ENCODE measurements at places on chromosomes 13 and 19.

DNA sequence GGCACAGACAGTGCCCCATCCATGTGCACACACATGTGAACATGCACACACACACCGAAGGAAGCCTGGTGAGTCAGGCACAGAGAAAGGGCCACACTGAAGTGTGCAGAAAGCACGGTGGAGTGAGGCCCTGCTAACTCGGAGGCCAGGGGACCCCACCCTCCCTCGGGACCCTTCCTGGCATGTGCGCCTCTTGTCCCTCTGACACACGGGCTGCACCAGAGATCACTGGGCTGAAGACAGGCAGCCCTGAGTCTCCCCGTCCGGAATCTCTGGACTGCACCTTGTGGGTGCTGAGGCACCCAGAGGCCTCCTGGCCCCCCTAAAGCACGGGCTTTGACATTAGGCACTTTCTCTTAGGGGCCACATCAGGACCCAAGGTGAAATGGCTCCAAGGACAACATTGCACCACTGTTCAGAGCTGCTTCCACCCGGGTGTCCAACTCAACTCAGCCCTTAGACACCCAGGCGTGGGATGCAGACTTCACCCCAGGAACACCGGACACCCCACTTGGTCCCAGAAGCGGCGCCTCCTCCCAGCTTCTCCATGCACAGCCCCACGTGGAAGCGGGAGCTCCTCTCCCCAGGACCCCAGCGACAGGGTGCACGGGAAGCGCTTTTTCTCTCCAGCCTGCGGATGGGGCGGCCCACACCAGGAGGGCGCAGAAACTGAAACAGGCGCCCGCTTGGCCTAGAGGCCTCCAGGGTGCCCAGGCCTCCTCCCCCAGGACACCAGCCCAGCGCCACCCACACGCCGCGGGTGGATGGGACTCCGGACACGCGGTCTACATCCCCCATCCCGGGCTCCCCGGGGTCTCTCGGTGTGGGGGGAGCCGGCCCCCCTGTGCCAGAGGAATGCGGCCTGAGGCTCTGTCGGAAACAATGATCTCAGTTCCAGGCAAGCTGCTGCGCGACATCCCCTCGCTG lies 90.2 kb downstream of the SPACA7 start:
- DNase-seq, result no peak

- DNase-seq, result no peak
These were observed 247.9 kb downstream of the DACH1 start for GRCh38 chr13:71619096-71619495.

DNA sequence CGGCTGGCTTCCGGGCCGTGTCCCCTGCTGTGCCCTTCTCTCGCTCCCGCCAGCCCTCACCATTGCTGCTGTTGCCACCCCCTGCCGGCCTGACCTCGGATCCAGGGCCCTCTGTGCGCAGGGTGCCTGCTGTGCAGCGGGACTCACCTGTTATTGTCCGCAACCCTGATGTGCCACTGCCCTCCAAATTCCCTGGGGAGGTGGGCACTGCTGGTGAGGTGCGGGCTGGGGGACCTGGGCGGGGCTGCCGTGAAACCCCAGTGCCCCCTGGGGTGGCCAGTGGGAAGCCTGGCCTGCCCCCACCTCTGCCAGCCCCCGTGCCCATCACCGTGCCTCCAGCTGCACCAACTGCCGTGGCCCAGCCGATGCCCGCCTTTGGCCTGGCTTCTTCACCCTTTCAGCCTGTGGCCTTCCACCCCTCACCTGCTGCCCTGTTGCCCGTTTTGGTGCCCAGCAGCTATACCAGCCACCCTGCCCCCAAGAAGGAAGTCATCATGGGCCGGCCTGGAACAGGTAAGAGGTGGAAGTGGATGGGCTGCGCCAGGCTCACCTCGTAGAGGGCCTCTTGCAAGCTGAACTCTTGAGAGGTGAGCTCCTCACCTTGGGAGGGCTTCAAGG lies 5.1 kb downstream of the CIC start:
- no peak for DNase-seq

DNA sequence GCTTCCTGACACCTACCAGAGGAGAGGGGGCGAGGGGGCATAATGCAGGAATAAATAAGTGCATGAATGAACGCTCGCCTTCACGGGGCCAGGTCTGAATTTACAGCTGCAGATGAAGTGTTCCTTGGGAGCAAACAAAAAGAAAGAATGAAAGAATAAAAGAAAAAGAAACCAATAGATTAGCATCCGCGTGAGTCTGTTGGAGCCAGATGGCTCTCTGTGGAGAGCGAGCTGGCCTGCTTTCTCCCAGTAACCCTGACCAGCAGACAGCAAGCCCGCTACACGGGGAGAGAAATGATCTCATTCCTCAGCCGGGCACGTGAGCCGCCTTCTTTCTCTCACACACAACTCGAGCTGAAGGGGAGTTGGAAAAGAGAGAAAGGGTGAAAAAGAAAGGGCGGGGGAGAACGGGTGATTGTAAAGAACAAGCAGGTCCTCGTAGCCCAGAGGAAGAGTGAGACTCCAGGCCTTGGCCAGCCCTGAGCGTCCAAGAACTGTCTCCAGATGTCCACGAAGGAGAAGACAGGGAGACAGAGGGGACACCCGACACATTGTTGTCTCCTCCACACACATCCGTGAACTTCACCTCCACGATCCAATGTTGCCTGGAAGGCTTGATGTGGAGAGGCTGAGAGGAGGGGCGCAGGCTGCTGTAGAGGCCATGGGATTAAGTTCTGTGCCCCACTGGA lies 81.4 kb downstream of the RNASEH2B start:
- DNase-seq, result no peak

GRCh38 chr19:38293281-38293680 lies 10.8 kb upstream of the C19orf33 start:
- DNase-seq, result no peak

DNA sequence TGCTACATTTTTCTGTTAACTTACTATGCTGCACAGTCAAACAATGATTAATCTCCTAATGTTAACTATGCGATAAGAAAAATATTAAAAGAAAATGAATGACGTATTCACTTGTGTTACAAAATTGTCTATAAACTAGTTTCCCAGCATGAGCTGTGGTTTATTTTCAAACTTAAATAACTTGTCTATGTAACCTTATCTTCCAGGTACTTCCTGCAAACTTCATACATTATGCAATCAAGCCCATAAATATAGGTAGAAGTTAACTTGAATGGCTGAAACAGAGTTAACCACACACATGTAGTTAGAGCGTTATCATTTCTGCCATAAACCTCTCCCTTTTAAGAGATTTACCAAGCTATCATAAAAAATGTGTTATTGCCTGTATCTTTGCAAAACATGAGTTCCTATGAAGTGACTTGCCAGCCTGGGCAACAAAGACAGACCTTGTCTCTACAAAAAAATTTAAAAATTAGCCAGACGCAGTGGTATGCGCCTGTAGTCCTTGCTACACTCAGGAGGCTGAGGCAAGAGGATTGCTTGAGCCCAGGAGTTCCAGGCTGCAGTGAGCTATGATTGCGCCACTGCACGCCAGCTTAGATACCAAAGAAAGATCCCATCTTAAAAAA lies 17.7 kb upstream of the KLF5 start:
- DNase-seq, result peak; percentile 94

DNA sequence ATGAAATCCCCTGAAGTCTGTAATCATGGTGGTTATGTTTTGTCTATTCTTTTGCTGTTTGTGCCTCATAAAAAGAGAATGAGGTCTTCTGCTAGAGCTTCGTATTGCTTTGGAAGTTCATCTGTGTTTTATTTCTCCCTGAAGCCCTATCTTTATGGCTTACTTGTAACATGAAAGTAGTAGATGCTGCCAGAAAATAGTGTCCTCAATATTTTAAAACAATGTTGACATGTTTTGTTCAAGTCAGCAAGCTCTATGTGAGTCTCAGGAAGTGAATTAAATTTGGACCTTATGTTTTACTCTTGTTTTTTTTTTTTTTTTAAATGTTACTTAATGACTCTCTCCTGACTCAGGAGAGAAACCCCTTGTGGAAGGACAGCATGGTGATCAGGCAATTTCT lies 130.5 kb downstream of the B3GLCT start:
- no peak for DNase-seq

GRCh38 chr19:29645911-29646310 lies 19.4 kb upstream of the PLEKHF1 start:
- DNase-seq, result no peak

GRCh38 chr13:78759704-78760103 lies 100.7 kb upstream of the OBI1 start:
- DNase-seq, result peak; percentile 11

DNA sequence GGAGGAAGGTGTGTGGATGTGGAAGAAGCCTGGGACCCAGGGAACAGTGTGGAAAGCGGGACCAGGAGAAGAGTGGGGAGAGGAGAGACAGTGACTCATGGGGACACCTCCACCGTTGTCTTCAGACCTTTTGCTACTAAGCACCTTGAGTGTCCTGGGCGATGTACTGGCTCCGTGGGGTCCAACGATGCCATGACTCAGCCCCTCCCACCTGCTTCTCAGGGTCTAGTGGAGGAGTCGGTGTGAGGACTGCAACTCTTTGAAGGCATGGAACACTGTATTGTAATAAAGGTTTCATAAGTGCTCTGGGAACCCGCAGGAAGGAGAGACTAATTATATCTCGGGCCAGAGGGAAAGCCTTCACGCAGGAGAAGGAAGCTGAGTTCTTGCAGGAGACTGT lies 166.9 kb upstream of the KL start:
- DNase-seq, result no peak

- DNase-seq, result no peak
These were observed 267.3 kb downstream of the FGF9 start for GRCh38 chr13:21938168-21938567.

DNA sequence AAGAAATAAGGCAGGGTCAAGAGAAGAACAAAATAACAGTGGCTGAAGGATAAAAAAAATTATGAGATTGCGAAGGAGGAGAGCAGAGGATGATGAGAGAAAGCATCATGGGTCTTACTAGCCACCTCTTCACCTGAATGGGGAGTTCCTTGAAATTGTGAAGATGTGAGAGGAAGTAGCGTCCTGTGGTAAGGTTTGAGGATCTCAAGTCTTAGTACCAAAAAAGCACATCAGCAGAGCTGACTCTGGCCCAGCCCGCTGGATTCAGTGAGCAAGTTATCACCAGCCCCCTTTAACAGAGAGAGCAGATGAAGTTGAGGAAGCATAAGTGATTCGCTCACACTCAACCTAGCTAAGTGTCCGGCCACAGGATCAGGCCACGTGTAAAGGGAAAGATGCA lies 61.8 kb downstream of the RXFP2 start:
- no peak for DNase-seq

GRCh38 chr13:56736966-56737365 lies 403.8 kb upstream of the PRR20A start:
- no peak for DNase-seq

GRCh38 chr13:101576455-101576854 lies 124.0 kb downstream of the ITGBL1 start:
- DNase-seq, result peak; percentile 17

GRCh38 chr13:113374511-113375175 lies 10.7 kb upstream of the GRTP1 start:
- no peak for DNase-seq

DNA sequence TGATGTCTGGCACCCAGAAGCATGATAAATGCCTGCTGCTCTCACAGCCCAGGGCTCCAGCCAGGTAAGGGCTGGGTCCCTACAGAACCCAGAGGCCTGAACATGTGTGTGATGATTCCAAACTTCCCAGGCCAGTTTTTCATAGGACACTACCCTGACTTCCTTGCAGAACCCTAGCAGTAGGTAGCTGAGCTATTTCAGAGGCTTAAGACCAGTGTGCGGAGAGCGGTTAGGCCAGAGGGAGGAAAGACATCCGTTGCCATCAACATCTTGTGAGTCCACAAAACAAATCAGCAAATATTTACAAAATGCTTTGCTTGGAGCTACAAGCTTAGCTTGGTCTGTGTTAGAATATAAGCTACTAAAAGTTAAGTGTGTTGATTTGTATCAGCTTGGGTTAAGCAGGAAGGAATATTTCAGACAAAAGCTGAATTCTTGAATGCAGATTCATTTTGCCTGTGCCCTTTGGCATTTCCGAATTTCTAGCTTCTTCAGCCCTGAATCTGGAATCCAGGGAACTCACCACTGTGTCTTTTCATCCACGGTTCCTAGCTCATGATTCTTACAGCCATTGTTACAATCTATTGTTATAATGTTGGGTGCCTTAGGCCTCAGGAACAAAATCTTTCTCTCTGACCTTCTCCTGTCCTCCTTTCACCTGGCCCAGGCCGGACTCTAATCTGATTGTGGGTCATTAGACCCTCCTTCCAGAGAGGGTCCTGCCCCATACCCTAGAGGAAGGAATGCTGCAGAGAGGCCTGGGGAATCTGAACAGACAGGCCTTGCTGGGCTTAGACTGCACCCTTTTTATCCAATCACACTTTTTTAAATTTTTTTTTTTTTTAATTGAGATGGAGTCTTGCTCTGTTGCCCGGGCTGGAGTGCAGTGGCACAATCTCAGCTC lies 12.4 kb downstream of the RAB20 start:
- DNase-seq, result no peak

- DNase-seq, result peak; percentile 79
These were observed 4.2 kb downstream of the LIPE start for GRCh38 chr19:42422901-42423461.

DNA sequence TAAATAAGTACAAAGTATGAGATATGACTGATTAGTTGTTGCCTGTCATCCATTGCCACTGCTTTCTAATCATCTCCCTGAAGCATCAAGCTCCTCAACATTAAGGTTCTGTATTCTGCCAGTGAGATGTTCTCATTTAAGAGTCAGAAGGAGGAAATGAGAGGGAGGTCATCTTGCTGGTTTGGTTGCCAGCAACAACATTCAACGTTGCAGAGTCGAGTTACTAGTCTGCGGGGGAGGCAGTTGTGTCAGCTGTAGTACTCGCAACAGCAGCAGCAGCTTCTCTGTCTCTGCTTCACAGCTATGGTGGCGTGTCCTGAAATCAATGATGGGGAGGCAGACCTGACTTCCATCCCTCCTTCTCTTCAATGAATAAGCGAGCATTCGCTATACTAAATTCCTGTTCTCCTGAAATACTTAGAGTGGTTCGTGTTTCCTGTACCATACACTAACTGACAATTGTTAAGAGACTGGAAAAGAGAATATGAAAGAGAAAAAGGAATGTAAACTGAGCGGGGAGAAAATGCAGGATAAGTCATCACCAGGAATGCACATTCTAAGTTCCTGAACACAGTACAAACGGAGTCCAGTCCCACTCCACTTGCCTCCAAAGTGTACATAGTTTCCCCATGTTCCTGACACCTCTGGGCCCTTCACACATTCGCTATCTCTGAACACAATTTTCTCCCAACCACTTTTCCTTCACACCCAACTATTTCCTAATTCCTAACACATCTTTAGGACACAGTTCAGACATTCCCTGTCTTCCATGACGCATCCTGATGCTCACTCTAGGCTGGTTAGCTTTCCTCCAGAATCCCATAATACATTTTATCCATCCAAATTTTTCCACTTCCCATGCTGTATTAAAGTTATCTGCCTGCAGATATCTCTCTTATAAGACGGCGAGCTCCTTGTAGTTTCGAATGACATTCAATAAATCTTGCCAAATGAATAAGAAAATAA lies 263.0 kb downstream of the KLF12 start:
- DNase-seq, result no peak

Data from HT-29 (cell line).